ENCODE measurements at places on chromosomes 5 and 9.

- DNase-seq, result no peak
Observed at GRCh38 chr5:23473915-23474314, 33.5 kb upstream of the PRDM9 start.

DNA sequence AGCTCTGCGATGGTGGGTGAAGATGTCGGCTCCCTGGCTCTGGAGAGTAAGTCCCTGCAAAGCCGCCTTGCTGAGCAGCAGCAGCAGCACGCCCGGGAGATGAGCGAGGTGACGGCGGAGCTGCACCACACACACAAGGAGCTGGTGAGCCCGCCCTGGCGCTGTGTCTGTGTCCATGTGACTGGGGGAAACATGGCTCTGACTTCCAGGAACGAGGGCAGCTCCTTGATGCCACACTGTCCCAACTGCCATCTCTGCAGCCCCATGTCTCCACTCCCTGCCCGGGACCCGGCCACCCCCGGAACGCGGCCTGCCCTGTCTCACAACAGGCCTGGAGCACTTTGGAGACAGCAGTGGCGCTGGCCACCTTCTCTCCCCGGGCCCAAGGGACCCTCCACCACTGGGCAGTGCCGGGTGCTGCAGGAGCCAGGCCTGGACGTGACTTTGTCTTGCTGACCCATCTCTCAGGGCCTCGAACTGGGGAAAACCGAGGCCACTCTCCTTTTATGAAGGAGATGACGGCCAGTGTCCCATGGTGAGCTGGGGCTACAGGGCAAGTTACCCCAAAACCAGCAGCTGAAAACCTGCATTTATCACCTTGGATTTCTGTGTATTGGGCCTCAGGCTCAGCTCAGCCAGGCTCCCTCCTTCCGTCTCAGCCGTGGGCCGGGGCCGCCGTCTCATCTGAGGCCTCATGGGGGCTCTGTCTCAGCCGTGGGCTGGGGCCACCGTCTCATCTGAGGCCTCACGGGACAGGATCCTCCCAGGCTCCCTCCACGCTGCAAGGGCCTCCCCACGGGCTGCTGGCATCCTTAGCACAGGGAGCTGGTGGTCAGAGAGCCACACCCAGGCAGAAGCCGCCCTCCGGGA lies 28.6 kb downstream of the CEP72 start:
- no peak for DNase-seq

DNA sequence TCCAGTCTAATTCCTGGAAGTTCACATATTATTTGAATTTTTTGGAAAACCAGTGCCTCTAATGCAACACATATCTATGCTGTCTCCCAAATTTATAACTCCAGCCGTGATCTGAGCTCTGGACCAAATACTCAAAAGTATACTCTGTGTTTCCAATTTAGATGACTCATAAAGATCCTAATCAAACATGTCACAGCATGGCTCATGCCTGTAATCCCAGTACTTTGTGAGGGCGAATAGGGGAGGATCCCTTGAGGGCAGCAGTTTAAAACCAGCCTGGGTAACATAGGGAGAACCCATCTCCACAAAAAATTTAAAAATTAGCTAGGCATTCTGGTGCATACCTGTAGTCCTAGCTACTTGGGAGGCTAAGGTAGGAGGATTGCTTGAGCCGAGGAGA lies 388.0 kb downstream of the CDH12 start:
- DNase-seq, result no peak

- no peak for DNase-seq
Observed at GRCh38 chr9:120410925-120411501, 169.0 kb downstream of the CDK5RAP2 start.

- DNase-seq, result no peak
Observed at GRCh38 chr5:31986101-31986500, 188.0 kb downstream of the GOLPH3 start.

GRCh38 chr5:16609412-16609811 lies 7.4 kb downstream of the RETREG1 start:
- no peak for DNase-seq

GRCh38 chr5:132056610-132057497 lies 3.6 kb upstream of the IL3 start:
- no peak for DNase-seq

DNA sequence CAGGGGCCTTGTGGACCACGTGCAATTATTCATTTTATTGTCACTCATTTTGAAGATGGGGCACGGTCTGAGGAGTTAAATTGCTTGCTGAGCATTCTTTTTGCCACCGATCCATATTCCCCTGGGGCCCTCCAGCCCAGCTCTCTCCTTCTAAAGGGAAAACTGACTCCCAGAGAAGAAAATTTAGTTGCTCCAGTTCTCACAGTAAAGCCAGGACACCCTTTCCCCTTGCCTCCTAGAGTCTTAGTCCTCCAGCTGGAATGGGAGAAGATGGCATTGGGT lies 1.0 kb upstream of the PANK3 start:
- no peak for DNase-seq

GRCh38 chr9:107866711-107867311 lies 377.2 kb upstream of the KLF4 start:
- DNase-seq, result no peak

GRCh38 chr9:110316261-110317075 lies 21.2 kb downstream of the TXNDC8 start:
- no peak for DNase-seq

GRCh38 chr9:128372188-128372641 lies 1.0 kb downstream of the URM1 start:
- DNase-seq, result no peak

DNA sequence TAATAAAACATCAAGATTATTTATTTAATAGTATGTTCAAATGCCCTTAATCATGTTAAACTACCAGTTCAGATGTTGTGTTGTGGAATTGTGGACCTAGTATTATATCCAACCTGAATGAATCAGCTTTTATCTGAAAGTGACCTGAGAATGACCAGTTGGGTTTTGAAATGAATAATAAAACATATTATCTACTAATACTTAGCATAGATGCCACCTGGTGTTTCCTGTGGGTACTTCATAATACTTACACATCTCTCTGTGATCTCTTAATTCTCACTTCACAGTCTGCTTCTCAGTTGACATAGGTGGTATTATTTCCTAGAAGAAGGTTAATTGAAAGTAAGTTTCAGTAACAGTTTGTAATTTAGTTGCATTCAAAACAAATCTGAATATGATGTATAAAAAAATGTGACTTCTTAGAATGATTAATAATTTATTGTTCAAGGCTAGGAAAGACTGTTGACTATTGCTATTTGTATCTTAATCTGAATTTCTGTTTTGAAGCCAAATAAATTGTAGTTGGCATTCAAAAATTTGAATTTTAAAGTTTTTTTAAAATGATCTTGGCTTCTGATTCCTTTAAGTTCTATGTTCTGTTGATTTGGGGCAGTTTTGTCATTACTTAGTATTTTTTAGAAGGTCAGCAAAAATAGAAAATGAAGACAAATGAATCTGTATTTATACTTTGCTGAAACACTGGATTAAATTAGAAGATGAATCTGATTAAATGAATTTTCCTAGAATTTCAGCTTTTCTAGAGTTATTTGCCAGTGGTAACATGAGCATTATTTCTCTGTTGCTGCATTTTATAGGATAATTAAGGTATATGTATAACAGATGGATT lies 48.2 kb downstream of the KIF2A start:
- peak; percentile 37 for DNase-seq

- DNase-seq, result no peak
Observed at GRCh38 chr9:121819428-121820231, 168.2 kb downstream of the DAB2IP start.

GRCh38 chr5:135861641-135862040 lies 27.2 kb downstream of the SLC25A48 start:
- DNase-seq, result no peak

DNA sequence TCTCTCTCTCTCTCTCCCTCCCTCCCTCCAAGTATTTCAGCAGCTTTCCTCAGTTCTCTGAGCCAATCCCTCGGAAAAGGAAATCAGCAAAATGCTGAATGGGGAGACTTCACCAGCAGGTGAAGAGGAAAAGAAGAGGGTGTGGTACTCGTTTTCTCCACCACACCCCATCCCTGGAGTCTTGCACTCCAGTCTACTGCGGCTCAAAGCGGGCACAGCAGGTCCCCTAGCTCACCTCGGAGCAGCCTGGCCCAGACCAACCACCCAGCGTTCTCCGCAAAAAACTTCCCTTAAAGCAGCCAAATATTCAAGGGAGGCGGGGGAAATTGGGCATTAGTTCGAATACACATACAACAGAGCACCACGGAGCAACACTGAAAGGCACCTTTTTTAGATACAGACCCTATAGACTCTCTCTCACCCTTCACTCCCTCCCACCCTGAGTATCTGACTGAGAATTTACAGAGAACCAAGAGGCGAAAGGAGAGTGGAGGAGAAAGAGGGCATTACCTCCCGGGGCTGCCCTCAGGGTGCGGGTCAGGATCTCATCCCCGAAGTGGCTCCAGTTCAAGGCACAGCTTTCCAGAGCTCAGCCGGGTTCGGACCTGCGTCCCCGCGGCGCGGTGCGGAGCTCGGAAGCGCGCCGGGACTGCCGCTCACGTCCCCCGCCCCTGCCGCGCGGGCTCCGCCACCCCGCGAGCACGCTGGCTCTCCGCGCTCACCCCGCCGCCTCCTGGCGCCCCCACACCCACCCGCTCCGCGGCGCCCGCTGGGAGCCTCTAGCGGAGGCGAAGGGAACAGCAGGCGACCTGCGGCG lies 1638.5 kb upstream of the C9orf72 start:
- DNase-seq, result peak; percentile 77

DNA sequence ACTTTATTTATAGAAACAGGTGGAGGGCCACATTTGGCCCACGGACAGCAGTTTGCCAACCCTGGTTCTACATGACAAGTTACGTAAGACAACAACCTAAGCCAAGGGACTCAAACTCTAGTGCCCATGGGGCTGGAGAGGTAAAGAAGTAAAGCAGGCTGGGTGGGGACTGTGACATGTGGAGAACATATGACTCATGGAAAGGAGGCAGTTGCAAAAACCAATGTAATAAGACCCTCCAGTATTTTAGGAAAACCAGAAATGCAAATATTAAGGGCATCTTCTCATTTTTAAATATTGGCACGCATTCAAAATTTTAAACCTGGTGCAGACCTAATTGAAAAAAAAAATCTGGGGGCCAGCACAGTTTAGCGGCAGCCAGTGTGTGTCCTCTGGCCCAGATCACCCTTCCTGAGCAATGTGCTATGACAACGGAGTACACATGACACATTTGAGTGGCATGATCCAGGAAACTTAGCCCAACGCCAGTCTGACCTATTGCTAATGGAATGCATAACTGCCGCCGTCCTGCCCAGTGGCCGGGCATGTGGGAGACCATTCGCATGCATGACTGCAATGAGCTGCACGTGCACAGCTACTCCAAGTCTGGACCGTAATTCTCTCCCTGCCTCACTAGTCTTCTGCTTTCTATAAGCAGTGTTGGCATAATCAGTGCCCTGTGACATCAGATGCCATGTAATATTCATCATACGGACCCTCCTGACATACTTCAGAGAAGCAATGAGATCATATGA lies 97.2 kb downstream of the SH3TC2 start:
- DNase-seq, result no peak

- peak; percentile 45 for DNase-seq
Observed at GRCh38 chr5:38258319-38259061, at the start of gene EGFLAM. EGFLAM (plus strand) TSS chr5:38258559; CDS start chr5:38258755, 196 bp downstream.

- DNase-seq, result no peak
Observed at GRCh38 chr9:96150324-96151227, 151.4 kb downstream of the HSD17B3 start.

DNA sequence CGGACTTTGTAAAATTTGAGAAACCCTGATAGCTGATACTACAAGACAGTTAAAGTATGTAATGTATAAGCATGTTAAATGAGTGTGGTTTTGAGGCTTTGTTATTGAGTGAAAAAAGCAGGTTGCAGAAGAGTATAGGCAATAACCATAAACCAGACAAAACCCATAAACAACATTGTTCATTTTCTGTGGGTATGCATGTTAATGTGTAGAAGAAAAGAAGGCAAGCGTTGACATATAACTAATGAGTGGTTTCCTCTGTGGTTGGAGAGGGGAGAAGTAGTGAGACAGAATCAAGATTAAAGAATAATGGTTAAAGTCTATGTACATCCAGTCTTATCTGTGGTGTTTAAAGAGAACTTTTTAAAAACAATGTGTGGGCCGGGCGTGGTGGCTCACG lies 26.2 kb downstream of the RAD23B start:
- no peak for DNase-seq

DNA sequence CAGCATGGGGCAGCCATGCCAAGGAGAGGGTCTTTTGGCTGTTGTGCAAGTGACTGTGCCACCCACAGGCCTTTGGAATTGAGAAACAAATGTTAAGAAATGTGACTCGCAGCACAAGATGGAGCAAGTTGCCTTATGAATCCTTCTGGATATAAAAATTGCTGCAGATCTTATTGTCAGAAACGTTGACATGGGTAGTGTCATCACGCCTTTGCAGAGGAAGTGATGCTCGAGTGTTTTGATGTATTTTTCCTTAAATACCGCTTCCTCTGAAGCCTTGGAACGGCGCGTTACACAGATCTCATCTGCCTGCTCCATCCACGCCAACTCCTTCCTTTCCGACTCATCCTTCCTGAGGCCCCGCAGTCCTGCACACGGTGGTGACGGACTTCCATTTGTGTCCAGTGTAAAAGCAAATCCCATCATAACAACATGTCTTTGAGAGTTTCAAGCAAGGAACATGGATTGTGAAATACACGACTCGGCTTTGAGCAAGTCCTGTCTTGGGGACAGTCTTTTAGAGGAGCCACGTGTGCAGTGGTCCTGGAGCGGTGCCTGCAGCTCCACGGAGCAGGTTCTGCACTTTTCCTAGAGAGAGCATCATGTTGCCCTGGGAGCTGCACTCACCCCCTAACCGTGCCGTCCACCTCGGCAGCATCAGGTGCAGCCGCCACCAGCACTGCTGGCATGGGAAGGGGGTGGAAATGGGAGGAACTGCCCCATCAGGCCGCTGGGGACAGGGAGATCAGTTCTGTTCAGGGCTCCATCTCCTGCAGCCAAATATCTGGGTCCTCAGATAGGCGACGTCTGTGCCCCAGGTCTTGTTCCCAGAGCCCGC lies 15.1 kb downstream of the ROPN1L start:
- no peak for DNase-seq

DNA sequence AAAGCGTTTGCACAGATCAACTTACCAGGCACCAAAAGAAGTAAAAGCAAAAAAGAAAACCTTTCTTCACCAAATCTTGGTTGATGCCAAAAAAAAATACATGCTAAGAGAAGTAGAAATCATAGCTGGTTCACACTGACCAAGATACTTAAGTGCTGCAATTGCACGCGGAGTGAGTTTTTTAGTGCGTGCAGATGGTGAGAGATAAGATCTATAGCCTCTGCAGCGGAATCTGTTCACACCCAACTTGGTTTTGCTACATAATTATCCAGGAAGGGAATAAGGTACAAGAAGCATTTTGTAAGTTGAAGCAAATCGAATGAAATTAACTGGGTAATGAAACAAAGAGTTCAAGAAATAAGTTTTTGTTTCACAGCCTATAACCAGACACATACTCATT lies 36.4 kb upstream of the CCDC152 start:
- no peak for DNase-seq

GRCh38 chr5:107538805-107539445 lies 131.8 kb downstream of the EFNA5 start:
- no peak for DNase-seq

GRCh38 chr5:181224390-181225229 lies 1.5 kb downstream of the TRIM41 start:
- DNase-seq, result no peak
